ENCODE measurements at places on chromosomes 5 and 9.

DNA sequence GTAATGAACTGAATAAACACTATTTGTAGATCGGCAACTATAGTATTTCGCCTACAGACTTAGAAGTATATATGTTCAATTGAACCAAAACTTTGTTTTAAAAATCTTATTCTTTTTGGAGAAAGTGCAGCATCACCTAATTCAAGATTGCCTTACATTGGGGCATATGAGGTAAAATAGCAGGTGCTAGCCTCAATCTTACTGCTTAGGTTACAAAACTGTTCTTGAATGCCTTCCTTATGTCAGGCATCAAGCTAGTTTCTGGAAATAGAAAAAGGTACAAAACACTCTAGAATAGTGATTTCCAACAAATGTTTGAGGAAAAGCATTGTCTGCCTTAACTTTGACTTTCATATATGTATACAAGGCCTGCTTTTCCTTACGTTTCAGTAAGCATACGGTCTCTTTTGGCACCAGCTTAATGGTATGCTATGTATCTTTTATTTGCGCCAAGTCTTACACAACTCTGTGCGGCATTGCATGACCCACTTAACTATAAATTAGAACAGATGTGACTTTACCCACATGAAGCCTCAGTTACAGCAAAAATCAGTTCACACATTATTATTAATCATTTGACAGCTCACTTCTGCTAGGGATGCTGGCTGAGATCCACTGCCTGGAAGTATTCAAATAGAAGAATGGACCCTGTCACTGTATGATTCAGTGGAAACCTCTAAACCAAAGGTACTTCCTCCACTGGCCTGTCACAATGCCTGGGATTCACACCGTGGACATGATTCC, 174.1 kb downstream of the PRELID2 start:
- peak; percentile 32 for DNase-seq

- peak; percentile 51 for DNase-seq
These were observed 341.4 kb downstream of the DIRAS2 start for GRCh38 chr9:90301277-90301653.

DNA sequence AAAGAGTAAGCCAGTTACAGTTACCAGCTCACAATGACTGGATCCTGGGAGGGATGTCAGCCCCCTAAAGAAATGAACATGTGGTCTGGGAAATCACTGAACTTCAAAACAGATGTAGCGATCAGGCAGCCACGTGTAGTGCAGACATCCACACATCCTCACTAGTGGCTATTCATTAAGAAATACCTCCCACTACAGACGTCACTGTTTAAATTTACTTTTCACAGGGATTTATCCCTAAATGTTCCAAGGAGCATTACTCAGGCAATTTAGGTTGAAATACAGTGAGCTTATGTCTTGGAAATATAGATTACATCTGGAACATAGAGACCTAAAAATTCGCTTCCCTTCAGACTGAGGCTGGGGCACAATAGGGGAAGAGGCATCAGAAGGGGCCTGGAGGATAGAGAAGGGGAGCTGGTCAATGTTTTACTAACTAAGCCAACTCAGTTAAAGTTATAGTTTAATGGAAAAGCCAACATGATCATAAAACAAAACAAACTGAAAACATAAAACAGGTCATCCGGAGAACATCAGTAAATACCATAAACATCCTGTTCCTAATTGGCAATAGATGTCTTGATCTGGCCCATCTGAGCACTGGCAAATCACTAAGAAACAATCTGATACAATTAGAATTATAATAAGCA, 92.3 kb downstream of the FANCC start:
- DNase-seq, result no peak

GRCh38 chr9:35277171-35277520, 115.3 kb downstream of the UNC13B start:
- DNase-seq, result no peak

GRCh38 chr5:147639321-147639720, 129.5 kb upstream of the DPYSL3 start:
- no peak for DNase-seq

DNA sequence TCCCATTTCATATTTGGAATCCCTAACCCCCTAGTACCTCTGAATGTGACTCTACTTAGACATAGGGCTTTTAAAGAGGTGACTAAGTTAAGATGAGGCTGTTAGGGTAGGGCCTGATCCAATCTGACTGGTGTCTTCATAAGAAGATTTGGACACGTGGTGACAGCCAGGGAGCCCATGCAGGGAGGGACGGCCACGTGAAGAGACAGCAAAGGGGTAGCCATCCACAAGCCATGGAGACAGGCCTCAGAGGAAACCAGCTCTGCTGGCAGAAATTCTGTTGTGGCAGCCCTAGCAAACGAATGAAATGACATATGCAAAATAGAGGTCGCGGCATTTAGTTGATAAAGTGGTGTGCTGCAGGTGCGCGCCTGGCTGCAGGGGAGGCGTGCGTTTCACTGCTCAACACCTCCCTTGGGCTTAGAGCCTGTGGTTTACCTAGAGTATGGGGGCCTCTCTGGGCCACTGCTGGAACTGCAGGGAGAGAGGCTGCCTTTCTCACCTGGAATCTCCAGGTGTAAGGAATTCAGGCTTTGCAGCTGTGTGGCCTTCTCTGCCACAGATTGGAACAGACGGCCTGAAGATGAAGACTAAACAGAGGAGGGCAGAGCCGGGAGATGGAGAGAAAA, 7.1 kb upstream of the AFAP1L1 start:
- no peak for DNase-seq

GRCh38 chr5:124706729-124707361, 39.6 kb downstream of the ZNF608 start:
- DNase-seq, result peak; percentile 87

GRCh38 chr9:26973989-26974388, 17.8 kb downstream of the IFT74 start:
- DNase-seq, result no peak

DNA sequence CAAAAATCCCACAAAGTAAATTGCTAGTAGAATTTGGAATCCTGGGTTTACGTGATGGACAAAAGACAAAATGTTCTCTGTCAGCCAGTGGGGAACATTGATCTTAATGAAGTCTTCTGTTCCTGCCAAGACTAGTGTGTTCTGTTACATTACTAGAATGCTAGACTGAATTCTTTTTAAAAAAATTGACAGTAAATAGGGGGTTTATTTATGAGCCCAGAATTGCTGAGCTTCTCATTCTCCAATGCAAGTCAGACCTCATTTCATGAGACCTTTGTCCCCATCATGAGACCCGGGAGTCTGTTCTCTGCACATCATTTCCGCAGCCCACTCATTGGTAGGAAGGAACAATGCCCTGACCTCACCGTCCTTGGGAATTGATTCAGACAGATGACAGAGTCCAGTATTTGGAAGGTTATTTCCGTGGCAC, 173.8 kb upstream of the OTULINL start:
- DNase-seq, result no peak

Data from left hindlimb (tissue), 1 donor.